LoVo (cell line): ENCODE measurements at places on chromosomes 6 and 20.

GRCh38 chr20:4065391-4065844, 50.1 kb upstream of the RNF24 start:
- DNase-seq, result no peak

DNA sequence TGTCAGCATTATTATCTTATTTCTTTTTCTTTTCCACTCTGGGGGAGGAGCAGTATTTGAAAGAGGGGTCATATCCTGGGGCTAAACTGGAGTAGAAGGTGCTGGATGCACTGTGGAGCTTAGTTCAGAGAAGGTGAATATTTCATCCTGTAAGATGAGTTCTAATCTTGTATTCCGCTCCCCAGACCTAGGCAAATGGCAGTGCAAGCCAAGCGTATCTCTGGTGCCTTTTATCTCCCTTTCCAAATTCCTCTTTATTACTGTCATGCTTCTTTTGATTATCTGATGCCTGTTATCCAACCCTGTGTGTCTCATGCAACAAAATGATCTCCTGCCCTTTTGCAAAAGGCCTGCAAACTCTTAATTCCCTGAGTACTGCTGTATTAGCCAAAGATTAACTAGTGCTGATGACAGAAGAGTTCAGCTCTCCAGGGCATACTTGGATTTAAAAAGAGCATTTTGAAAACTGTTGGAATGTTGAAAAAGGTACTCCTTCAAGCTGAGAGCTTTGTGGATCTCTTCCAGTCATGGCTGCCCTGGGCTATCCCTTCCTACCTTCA, 138.0 kb downstream of the CARMIL1 start:
- no peak for DNase-seq

GRCh38 chr20:22700367-22700766, 116.0 kb upstream of the FOXA2 start:
- DNase-seq, result no peak

DNA sequence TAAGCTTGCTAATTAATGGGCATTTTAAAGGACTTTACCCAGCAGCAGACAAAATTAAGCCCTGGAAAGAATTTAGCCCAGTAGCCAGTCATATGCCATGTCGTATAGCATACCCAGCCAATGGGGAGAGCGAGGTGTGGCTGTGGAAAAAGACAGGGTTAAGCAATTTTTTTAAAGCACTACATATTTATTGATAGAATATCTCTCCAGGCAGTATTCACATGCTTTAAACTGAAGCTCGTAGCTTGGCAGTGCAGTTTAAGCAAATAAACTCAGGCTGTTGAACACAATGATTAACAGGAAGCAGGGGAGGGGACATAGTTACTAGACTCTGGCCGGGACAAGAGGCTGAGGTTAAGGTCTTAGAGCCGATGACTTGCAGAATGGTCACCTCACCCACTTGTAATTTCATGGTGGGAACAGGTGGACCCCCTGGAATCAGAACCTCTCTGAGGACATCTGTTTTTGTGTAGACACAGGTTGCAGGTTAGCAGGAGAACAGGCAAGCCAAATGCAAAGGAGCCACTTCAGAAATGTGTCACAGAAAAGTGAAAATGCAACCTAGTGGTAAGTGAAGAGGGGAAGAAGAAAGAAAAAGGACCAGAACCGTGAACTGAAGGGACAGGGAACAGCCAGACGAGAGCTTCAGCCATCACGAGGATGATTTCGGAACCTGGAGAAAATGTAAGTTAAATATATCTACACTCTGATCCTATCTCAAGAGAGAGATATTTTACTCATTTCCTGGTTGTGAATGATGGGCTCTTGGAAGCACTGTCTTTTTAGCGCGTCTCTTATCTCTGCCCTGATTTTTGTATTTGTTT, 7.2 kb downstream of the GCNT2 start:
- DNase-seq, result no peak

DNA sequence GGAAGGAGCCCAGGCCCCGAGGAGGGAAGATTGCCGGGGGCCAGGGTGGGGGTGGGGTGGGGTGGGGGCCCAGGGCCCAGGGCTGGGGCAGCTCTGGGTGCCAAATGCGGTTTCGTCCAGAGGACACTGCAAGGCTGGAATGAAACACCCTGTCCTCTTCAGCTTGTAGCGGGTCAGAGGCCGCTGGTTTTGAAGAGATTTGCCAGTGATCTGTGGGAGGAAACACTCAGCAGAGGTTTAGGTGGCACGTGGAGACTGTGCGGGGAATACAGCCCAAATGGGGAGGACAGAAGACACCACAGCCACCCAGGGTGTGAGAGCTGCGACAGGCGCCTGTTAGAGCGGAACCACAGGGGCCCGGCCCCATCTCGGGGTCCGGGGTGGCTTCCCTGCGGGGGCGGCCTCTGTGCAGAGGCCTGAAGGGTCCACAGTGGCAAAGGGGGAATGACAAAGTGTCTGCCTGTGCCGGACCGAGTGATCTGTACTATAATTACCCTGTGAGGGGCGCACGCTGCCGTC, 29.2 kb downstream of the FRMD1 start:
- DNase-seq, result no peak

- no peak for DNase-seq
Measured at GRCh38 chr6:195861-196360, 96.4 kb upstream of the DUSP22 start.

DNA sequence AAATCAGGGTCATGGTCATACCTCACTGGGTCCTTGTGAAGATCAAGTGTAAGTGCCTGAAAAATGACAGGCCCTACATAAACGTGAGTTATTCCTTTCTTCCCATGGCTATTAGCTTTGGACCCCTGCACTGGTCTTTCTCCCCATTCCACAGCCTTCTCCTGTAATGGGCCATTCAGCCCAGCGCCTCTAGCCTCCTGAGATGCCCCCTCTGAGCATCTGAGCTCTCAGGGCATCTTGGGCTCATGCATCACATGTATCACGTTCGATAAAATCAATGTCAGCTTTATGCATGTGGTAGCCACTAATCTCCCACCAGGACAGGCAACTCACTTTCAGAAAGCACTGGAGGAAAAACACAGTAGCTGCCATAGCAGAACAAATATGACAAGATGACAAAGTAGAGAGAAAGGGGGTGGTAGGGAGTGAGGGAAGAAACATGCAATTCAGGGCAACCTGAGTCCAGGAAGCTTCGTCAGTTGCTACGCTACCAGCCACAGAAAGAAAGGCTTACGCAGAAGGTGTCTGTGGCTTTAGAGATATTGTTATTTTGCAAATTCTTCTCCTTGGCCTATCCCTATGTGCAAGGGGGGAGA, 498.8 kb downstream of the PTPRT start:
- DNase-seq, result no peak

DNA sequence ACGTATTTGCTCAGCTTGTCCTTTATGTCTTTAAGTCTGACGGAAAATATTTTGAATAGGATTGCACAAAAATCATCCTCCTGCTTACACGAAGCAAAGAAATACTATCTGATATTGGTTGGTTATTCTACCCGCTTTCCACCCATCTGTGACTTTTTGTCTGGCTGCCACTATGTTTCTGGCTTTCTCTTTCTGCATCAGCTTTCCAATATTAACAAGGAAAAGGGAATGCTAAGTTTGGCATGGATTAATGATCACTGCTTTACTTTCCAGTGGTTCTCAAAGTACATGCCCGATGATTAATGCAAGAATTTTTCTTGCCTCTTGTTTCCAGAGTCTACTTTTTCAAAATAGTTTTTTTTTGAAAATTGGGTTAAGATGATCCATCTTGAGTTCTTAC, 57.0 kb downstream of the RNF144B start:
- no peak for DNase-seq
